ENCODE measurements at places on chromosomes 16 and 17.

DNA sequence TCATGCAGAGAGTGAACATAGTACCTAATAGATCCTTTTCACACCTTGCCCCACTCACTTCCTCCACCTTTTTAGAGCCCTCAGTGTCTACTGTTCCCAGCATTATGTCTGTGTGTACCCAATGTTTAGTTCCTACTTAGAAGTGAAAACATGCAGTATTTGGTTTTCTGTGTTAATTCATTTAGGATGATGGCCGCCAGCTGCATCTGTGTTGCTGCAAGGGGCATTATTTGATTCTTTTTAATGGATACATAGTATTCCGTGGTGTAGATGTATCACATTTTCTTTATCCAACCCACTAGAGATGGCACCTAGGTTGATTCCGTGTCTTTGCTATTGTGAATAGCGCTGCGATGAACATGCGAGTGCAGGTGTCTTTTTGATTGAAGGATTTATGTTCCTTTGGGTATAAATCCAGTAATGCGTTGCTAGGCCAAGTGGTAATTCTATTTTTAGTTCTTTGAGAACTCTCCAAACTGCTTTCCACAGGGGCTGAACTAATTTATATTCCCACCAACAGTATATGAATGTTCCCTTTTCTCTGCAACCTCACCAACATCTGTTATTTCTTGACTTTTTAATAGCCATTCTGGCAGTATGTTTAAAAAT lies 47.1 kb downstream of the HLF start:
- no peak for DNase-seq

DNA sequence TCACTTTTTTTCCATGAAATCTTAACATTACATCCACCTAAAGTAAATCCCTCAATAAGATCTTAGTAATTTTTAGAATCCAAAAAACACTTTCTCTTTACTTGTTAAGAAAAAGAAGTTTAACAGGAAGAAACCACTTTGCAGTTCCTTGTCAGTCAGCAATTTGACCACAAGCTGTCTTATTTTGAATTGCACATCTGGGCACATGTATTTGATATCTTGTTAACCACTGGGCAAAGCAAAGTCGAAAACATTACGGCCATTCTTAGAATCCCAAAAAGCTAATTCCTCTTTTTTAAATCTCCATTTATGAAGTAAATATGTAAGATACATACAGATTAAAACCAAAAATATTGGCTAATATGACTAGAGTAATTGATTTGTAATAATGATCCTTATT lies 1.1 kb downstream of the ABCA10 start:
- DNase-seq: no peak

- no peak for DNase-seq
Measured at GRCh38 chr17:79338604-79339003, 264.0 kb downstream of the ENGASE start.

- no peak for DNase-seq
Measured at GRCh38 chr17:4833941-4834680, 971 bp downstream of the MINK1 start.

DNA sequence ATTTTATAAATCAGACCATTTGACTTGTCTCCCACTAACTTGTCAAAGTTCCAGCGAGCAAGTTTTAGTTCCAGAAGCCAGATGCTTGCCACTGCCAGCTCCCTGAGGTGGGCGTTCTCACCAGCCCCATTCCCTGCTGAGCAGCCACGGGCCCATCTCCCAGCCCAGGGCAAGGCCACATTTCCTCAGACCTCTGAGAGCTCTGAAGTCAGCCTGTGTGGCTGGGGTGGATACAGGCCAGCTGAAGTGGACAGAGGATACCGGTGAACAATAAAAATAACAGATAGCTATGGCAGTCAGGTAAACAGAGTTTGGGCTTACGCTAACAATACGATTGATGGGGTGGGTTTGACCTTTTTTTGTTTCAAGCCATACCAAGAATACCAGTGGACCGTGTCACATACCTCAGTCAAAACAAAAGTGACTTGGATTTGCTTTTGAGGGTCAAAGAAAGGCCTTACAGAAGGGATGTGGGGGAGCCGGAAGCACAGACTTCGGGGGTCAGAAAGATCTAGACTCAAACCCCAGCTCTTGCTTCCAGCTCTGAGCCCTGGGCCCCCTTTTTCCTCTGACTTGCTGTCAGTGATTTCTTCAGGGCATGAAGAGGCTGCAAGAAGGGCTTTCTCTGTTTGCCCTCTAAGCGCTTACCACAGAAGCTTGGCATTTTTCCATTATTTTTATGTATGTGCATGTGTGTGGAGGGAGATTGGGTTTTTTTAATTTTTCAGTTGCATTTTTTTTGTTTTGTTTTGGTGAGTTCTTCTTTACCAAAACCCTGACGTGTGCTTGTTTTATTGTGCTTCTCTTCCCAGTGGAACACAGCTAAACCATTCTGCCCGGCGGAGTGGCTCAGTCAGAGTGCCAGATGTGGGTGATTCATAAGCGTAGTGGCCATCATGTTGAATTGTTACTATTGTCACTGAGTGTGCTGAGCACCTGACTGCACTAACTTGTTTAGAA lies 109.9 kb downstream of the GNAO1 start:
- no peak for DNase-seq

- peak; percentile 86 for DNase-seq
Measured at GRCh38 chr17:3879186-3879585, 13.7 kb downstream of the CAMKK1 start.

- no peak for DNase-seq
Measured at GRCh38 chr17:2237950-2238349, 65.6 kb downstream of the SMG6 start.

- no peak for DNase-seq
Measured at GRCh38 chr17:64058621-64059020, 38.2 kb upstream of the ICAM2 start.

- DNase-seq: no peak
Measured at GRCh38 chr16:83619381-83620150, 188.2 kb upstream of the HSBP1 start.

- no peak for DNase-seq
Measured at GRCh38 chr16:16075488-16076422, 126.3 kb downstream of the ABCC1 start.

DNA sequence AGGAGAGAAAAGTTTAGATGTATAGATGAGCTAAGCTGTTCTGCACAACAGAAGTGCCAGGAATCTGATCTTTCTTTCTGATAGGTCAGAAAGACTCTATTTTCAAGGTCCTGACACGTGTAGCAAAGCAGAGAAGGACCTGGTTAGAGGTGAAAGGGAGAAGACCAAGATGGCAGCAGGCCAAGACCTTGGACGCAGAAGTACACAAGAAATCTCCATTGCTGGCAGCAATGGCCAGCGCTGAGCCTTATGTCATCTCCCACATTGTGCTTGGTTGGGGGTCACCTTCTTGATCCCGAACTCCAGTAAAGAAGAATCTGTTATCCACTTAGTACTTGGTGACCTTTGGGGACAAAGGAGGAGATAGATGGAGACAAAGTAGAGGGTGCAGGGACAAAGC lies 41.8 kb upstream of the AKAP1 start:
- DNase-seq: no peak

DNA sequence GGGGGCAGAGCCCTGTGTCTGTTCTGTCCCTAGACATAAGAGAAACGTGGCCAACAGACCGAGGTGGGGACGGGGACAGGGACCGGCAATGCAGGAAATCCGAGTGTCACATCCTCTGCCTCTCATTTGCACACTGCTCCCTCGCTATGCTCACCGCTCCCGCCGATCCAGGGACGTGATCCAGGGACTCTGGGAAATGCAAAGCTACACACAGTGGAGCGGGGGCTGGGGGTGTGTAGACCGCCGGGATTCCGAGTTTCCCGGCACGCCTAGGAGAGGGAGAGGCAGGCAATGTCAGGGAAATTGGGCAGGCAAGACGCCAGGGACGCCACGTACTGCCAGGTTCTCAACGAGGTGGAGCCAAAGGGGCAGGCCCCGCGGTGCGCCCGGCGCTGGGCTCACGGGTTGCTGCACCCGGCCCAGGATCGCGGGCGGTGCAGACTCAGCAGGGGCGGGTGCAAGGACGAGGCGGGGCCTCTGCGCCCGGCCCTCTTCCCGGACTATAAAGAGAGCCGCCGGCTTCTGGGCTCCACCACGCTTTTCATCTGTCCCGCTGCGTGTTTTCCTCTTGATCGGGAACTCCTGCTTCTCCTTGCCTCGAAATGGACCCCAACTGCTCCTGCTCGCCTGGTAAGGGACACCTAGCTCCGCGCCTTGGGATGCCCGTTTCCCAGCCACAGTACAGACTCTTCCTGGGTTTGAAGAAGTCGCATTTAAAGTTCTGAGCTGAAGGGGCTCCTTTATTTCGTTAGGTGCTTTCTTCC lies at the start of gene MT1X:
Gene MT1X, plus strand, starts transcription at position 532 of the 764 bp plus-strand sequence. Its CDS starts 71 bp downstream, at position 603.
- peak; percentile 60 for DNase-seq

DNA sequence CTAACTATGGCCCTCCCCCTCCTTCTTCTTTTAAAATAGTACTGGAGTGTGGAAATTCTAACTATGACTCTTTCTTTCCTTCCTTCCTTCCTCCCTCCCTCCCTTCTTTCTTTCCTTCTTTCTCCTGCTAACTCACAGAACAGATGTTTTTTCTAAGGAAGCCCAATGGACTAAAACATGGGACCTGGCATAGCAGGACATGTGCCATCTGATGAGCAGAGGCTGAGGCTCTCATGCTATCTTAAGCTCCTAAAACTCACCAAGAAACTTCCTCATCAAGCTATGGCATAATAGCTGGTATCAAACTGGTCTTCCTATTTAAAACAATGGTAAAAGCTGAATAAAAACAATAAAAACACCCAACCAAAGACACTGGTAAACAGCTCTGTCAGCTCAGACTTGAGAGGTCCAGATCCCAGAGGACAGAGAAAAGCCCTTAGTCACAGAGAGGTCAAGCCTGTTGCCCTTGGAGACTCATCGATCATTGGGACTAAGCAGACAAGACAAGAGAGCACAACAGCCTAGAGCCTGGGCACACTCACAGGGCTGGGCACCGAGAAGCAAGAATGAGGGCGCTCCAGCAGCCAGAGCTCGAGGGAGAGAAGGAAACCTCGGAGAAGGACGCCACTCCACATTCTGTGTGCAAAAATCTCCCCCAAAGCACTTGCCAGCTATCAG lies 27.6 kb downstream of the SLC38A10 start:
- DNase-seq: no peak

DNA sequence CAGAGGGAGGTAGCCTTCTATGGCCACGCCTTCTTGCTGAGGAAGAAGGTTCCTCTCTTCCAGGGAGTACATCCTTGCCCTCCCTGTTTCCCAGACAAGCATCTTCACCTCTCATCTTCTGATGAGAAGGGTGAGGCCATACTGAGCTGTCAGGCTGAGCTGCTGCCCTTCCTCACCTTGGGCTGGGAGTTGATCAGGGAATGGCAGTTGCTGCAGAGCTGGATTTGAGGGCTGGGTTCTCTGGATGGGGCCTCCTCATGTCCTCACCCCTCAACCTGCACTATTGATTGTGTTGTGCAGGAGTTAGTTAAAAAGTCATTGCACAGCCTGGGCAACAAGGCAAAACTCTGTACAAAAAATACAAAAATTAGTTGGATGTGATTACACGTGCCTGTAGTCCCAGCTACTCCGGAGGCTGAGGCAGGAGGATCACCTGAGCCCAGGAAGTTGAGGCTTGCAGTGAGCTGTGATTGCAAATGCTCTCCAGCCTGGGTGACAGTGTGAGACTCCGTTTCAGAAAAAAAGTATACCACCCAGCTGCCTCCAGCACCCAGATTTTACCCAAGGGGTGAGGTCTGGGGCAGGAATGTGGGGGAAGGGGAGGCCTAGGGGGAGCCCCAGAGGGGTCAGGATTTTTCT lies 2.0 kb downstream of the ERBB2 start:
- DNase-seq: no peak

DNA sequence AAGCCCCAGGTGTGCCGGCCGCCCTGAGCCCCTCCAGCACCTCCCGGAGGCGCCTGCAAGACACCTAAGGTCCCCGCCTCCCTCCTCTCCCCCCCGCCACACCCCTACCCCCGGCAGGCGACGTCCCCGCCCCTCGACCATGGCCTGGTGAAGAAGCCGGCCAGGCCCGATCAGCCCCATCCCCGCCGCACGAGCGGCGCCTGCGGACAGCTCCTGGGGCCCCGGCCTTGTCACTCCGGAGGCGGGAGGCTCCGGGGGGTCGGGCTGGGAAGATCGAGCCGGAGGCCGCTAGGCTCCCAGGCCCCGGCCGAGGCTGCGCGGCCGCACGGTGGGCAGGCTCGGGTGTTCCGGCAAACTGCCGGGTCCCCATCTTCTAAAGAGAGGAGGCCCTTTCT lies 405 bp upstream of the ACE start:
- DNase-seq: no peak

DNA sequence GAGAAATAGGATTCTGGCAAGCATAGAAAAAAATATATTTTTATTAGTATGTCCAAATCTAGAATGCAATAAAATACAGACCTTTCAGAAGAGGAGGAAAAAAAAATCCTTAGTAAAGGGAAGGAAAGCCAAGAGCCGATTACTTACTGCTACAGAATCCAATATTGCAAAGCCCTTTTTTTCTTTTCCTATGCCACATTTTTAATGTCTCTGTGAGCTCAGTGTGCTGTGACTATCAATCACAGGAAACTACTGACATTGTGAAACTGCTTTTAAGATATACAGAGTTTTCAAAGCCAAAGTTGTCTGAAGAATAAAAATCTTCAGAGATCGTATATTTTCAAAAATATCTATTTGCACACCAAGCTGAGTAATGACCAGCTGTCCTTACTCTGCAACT lies 120.4 kb downstream of the CHD9NB start:
- DNase-seq: no peak

- no peak for DNase-seq
Measured at GRCh38 chr17:18161207-18162145, 22.2 kb upstream of the ALKBH5 start.

- DNase-seq: no peak
Measured at GRCh38 chr16:27899736-27900135, 163.8 kb downstream of the GSG1L start.

DNA sequence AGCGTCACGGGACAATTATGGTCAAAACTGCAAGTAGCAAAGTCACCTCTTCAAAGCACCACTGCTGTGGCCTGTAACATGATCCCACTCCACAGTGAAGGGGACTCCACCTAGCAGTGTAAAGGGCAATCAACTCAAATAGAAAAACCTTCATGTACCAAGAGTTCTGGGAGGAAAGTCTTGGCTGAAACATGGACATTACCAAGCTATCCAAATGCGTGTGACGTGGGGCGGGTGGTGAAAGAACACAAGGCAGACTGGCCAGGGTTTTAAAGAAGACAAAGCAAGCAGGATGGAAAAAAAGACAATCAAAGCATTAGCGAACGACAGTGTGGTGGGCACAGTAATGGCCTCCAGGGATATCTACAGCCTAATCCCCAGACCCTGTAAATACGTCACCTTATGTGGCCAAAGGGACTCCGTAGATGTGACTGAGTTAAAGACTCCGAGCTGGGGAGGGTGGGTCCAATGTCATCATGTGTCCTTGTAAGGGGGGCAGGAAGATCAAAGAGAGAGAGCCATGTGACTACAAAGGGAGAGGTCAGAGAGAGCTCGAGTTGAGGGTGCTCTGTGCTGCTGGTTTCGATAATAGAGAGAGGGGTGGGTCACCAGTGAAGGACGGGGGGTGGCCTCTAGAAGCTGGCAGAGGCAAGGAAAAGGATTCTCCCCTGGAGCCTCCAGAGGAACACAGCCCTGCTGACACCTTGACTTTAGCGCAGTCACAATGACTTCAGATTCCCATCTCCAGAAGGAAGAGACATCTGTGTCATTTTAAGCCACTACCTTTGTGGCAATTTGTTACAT lies 6.0 kb downstream of the HSDL1 start:
- no peak for DNase-seq

Data from spinal cord (tissue), 10 donors.